Activated B cell treated with CpG ODN at 0.5 μM for 24 hours (primary cell): ENCODE measurements at places on chromosomes 2 and 18.

DNA sequence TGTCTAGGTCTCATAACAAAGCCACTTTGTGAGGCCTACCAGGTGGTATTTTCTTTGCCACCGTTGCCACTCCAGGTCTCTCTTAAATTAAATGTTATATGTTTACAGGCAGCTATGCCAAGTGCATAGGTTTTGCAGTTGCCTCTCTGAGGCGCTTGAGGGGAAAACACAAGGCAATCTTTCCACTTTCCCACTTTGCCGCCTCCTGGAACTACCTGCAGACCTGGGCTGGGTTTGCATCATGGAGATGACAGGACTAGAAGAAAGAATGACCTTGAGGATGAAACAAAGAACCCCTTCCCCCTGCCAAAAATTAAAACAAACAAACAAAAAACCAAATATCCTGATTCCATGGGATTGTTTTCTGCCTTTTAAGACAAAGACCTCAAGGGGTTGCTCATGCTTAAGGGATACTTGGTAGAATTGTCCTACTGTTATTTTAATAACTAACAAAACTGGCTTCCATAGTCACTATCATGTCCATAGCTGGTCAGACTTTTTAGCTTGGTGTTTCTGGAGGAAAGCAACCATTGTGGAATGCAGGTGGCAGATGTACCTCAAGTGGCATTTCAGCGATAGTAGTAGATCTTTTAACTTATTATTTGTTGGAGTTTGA, 159.9 kb downstream of the PRPF40A start:
- DNase-seq = no peak

- DNase-seq = no peak
These were observed 34.2 kb downstream of the KLF7 start for GRCh38 chr2:207131594-207131993.

DNA sequence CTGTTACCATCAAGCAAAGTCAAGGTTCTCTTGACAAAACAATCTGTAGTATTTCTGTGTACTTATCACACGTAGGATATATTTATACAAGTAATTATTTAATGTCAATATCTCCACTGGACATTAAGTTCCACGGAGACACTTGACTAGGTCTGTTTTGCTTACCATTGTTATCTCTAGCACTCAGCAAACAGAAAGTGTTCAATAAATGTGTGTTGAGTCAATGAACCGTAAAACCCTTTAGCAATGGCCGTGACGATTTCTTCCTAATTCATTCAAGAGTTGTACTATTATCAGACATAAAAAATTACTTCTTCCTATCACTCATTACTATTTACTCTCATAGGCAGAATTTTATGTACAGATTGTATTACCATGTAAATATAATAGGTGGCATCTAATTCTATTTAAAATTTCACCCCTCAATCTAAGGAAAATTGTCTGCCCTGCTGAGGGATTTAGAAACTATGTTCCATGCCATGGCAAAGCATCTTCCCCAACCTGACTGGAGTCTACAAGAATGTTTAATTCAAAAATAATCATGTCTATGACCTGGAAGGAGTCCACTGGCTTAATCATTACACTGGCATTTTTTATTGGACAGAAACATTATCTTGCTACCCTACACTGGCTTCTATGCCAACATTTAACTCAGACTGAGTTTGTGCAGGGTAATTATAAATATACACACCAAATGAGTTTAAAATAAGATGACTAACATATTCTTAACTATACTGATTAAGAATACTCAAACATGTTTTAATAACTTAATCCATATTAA, 301.9 kb downstream of the ZEB2 start:
- no peak for DNase-seq

- no peak for DNase-seq
These were observed 176.8 kb downstream of the LOXHD1 start for GRCh38 chr18:46480226-46480625.

- no peak for DNase-seq
These were observed 517.2 kb downstream of the PLCL1 start for GRCh38 chr2:198321522-198322088.

GRCh38 chr2:23460228-23460627, 75.2 kb downstream of the KLHL29 start:
- no peak for DNase-seq

DNA sequence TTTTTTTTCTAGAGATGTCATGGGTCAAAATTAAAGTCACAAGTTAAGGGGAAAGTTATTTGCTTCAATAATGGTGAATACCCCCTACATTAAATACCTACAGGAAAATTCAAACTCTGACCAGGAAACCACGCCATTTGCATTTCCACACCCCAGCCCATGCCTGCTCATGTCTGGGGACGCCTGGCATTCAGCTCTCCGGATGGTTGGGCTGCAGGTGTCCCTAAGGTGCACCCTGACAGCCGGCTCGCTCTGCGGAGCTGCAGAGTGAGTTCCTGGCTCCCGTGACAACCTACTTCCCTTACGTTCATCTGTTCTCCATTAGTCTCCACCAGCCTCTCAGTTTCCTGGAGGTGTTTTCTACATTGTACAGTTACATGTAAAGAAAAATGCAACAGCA, 122.7 kb upstream of the RIOK3 start:
- DNase-seq = peak; percentile 29

GRCh38 chr18:49399003-49399402, 61.4 kb downstream of the DYM start:
- no peak for DNase-seq

- DNase-seq = no peak
These were observed 17.9 kb upstream of the ARHGAP25 start for GRCh38 chr2:68716604-68717304.

DNA sequence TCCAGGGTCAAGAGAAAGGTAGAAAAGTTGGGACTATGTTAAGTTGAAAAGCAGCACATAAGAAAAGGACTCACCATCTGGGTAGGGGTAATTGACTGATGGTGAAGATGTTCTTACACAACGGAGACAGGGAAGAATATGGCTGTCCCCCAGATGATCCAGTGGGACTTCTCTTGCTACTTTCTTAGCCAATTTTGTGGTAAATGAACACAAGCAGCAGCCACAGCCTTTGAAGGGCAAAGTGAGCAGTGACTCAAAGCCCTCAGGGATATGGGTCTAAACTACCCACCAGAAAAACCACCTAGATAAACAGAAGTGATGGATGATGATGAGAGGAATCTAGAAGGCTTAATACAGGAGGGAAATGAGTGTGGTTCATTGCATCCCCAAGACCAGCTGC, 65.8 kb upstream of the SLC9A2 start:
- no peak for DNase-seq

DNA sequence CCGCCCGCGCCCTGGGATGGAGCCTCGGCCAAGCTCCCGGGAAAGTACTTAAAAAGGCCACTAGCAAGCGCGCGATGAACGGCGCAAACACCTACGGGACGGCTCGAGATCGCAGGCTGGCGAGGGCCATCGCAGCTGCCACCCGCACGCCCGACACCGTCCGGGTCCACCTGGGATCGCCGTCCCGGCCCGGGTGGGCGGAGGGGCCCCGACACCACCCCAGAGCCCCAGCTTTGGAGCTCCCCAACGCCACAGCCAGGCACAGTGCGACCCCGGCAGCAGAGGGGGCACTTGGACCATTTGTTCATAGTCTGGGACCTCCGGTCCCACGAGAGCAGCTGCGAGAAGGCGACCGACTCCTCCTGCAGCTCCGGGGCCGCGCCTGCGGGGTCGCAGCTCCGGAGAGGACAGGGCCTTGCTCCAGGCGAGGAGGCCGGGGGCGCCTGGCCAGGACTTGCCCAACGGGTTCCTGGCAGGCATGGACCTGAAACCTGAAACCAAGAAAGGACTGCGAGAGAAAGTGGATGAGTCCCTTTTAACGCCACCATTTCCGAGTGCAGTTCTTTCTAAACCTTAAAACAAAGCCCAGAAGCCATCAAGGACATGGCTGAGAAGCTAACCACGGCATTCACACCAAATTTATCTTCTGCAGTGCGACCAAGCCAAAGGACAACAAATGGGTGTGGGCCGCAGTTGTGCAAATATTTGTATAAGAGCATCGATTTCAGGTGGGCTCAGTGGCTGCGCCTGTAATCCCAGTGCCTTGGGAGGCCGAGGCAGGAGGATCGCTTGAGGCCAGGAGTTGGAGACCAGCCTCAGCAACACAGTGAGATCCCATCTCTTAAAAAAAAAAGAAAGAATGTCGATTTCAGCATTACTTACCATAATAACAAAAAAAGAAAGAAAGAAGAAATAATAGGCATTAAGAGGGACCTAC, 54.0 kb upstream of the IMP4 start:
- DNase-seq = no peak

DNA sequence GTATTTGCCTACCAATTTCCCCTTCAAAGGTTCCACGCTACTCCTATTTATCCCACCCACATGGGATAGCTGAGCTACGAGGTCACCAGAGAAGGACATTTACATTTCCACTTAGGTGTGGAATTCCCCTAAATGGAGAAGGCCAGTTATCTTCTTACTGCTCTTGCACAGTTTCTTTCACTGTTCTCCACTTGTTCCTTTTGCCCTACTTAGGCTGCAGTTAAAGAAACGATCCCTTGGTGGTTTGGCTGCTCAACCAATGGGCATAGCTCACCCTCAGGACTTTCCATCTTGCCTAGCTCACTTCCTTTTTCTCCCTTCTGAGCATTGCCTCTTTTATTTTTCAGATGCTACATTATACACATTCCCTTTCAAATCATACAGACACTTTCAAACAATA, 11.2 kb upstream of the NABP1 start:
- DNase-seq = no peak

GRCh38 chr18:22282311-22283115, 113.1 kb downstream of the GATA6 start:
- no peak for DNase-seq

DNA sequence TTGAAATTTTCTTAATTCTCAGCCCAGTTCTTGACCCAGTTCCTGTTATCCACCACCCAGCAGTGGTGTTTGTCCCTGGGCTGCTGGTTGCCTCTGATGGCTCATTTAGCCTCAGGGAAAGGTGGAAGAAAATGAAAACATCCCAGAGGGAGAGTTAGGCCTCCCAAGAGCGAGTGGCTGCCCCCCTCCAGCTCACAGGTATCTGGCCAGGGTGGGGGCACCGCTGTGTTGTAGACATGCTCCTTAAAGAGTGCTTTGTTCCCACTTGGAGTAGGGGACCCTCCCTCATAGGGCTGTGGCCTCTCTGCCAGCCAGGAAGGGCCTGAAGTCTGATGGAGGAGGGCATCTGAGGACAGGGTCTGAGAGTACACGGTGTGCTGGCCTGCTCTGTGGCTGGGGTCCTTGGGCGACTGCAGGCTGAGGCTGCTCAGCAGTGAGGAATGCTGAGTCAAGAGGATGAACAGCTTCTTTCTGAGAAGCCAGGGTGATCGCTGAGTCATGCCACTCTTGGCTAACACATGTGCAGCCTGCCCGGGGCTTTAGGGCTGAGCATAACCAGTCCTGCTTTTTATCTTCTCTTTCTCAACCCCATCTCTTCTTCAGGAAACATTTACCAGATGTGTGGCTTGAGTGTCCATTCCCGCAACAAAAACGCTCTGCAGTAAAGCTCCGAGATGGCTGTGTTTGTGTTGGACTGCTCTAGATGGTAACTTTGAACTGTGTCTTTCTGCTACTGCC, 72.3 kb downstream of the IL1R2 start:
- no peak for DNase-seq

DNA sequence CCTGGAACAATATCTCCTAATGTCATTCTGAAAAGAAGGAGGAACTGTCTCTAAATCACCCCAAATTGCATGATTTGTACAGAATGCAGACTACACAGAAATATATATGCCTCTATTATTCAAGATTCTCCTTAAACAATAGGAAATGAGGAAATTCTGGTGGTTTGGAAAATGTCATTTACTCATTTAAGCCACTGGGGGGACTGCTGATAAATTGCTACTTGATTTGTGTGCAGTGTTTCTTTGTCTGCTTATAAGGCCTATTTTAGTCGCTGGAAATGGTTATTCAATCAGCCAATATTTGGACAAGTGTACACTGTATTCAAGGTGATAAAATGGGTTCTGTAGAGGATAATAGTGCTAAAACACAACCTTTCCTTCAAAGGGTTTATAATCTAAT, 801.9 kb upstream of the CELF4 start:
- DNase-seq = no peak

- DNase-seq = no peak
These were observed 69.8 kb upstream of the CDKL4 start for GRCh38 chr2:39313575-39313974.

DNA sequence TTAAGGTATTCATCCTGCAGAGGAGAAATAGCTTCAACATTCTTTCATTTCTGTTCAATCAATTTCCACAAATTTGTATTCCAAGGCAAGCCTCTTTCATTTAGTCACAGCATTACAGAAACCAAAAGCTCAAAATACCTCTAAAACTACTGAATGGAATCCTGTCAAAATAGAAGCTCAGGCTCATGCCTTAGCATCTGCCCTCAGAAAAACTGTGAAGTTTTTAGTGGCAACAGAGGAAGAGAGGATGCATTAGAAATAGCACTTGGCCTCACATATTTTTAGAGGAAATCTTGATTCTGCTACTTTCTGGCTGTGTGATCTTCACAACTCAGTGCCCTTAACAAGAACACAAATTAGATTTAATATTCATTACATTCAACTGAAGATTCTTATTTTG, 69.1 kb upstream of the GALNT13 start:
- DNase-seq = no peak

- DNase-seq = no peak
These were observed 9.8 kb upstream of the DNAJC27 start for GRCh38 chr2:24981411-24982136.

- DNase-seq = no peak
These were observed 294.1 kb downstream of the BCL2 start for GRCh38 chr18:63025251-63026090.

GRCh38 chr18:79321625-79322405, 73.9 kb upstream of the NFATC1 start:
- no peak for DNase-seq

- no peak for DNase-seq
These were observed 376.6 kb downstream of the HRH4 start for GRCh38 chr18:24837066-24837465.

DNA sequence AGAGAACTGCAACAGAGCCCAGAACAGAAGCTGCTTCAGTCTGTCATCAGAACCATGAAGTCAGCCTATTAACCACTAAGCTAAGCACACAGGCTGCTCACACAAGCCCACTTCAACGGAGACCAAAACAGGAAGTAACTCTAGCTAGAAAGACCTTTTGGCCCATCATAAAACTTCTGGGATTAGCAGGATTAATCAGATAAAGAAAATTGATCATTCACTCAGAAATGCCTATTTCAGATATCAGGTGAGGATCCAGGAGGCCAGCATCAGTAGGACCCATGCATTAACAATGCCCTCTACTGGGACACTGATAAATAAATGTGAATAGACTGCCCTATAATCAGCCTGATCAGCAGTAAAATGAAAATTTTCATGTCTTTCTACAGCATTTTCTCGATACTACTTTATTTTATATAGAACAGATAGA, 101.4 kb downstream of the WDPCP start:
- DNase-seq = no peak
